ENCODE measurements at places on chromosomes 13 and 19. TPM values are rescaled to one million over a fixed set of nuclear protein-coding genes. Genes with fewer than 3 reads are reported as not detected.

The SERP2 gene
- 1.2 TPM for total RNA-seq

DNA sequence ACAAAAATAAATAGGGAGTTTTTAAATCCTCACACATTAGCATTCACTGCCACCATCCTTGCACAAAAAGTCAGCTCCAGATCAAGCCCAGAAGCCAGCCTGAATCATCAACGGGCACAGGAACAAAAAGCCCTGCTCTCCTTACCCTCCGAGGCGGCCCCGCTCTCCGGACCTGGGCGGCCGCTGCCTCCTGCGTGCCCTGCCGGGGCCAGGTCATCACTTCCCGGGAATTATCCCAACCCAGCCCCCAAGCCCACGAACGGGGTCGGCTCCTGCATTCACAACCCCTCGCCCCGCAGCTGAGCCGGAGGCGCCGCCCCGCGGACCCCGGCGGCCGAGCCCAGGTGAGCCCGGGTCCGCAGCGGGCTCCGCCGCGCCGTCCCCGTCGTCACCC lies 754 bp downstream of the DNAJB1 start:
- no peak for DNase-seq

DNA sequence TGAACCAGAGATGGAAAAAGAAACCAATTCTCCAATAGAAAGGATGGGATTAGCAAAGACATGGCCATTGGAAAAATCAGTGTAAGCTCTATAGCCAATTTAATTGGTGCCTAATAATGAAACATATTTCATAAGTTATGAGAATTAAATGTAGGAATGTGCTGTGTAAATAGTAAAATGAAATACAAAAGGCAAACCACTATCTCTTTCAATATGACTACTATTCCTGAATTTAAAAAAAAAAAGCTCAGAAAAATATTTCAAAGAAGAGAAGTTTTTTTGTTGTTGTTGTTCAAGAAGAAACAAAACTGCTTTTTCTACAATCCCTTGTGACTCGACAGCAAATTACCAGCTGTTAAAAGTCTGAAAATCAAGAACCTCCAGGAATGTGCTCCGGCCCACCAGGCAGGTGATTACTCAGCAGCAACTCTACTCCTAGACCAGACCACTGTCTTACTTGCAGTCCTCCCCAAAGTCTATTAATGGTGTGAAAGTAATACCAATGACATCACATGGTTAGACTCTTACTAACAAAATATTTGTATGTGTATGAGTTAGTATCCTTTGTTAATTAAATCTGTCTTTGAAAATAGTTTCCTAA lies 362.4 kb downstream of the KCTD12 start:
- no peak for DNase-seq

GRCh38 chr19:33580026-33580644 lies 41.6 kb upstream of the CHST8 start:
- peak; percentile 52 for DNase-seq

GRCh38 chr13:46961719-46962118 lies 64.9 kb upstream of the HTR2A start:
- peak; percentile 79 for DNase-seq

- no peak for DNase-seq
These were observed 205.1 kb upstream of the STARD13 start for GRCh38 chr13:33490461-33491327.

Data from PC-3 (cell line).